ENCODE measurements at places on chromosomes 2 and 18.

- DNase-seq, result no peak
These were observed 131.9 kb upstream of the EML6 start for GRCh38 chr2:54591551-54591950.

- DNase-seq, result peak; percentile 25
These were observed 1.4 kb downstream of the PHLPP1 start for GRCh38 chr18:62716619-62717168.

GRCh38 chr2:99485411-99485810, 4.4 kb downstream of the REV1 start:
- no peak for DNase-seq

DNA sequence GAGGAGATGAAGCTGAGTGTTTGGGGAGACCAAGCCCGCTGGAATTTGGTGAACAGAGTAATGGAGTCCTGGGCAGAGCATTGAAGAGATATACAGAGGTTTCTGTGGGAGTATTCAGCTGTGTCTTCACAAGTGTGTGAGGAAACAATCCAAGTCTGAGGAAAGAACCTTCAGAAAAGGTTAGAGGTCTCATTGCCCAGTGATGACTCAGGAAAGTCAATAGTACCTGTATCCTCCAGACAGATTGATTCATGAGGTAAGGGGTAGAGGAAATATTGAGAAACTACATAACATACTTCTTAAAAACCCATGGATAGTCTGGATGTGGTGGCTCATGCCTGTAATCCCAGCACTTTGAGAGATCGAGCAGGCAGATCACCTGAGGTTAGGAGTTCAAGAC, 392.3 kb downstream of the GALNT13 start:
- DNase-seq, result no peak

- DNase-seq, result no peak
These were observed 96.9 kb downstream of the SETBP1 start for GRCh38 chr18:44777457-44778192.

All from activated CD4-positive, CD25-positive, alpha-beta regulatory T cell (primary cell).